ENCODE measurements at places on chromosomes 5 and 9. TPM values are rescaled to one million over a fixed set of nuclear protein-coding genes. Genes with fewer than 3 reads are reported as not detected.

Gene FOXD1
- 0.15 TPM for polyA plus RNA-seq

Gene SLCO6A1
- not detected for polyA plus RNA-seq

Gene APBA1
- polyA plus RNA-seq, result 6.8 TPM

Gene TNFSF15
- not detected for polyA plus RNA-seq

Gene FCN2
- polyA plus RNA-seq, result not detected

Gene NR2F1-AS1
- polyA plus RNA-seq, result 74.7 TPM

Gene HSPA5
- polyA plus RNA-seq, result 280 TPM

Gene ZSWIM6
- 7.4 TPM for polyA plus RNA-seq

Gene DPYSL3
- polyA plus RNA-seq, result 5.2 TPM

Gene CDH12
- polyA plus RNA-seq, result 20.3 TPM

Gene SEMA6A
- 2.7 TPM for polyA plus RNA-seq

Gene ZBED3
- polyA plus RNA-seq, result 6.8 TPM

Gene C5orf58
- polyA plus RNA-seq, result not detected

Gene MLLT3
- 16.3 TPM for polyA plus RNA-seq

Gene SOX30
- 0.95 TPM for polyA plus RNA-seq

Gene ROR2
- not detected for polyA plus RNA-seq

Gene NTRK2
- polyA plus RNA-seq, result 8.1 TPM

Gene QRFP
- polyA plus RNA-seq, result not detected

Gene DNAJC18
- polyA plus RNA-seq, result 11.1 TPM

Gene PCSK5
- 3.4 TPM for polyA plus RNA-seq

Gene PAEP
- polyA plus RNA-seq, result not detected

Gene C9orf72
- polyA plus RNA-seq, result 47.2 TPM

Gene FBXW11
- polyA plus RNA-seq, result 16.0 TPM

Gene SVEP1
- 0.28 TPM for polyA plus RNA-seq

Gene BTNL9
- not detected for polyA plus RNA-seq

Gene RXRA
- polyA plus RNA-seq, result 1.7 TPM

Gene MYMK
- polyA plus RNA-seq, result not detected

Gene TMEFF1
- not detected for polyA plus RNA-seq

Gene AMBP
- not detected for polyA plus RNA-seq

Gene CDKN2A
- 28.8 TPM for polyA plus RNA-seq

Gene MYO10
- 99.8 TPM for polyA plus RNA-seq

Gene PDE8B
- 21.6 TPM for polyA plus RNA-seq

Gene SLC12A2
- 28.6 TPM for polyA plus RNA-seq

Gene CATSPER3
- not detected for polyA plus RNA-seq

Gene COL15A1
- polyA plus RNA-seq, result not detected

Gene UGT3A1
- not detected for polyA plus RNA-seq

Gene PCDHA11
- 2.8 TPM for polyA plus RNA-seq

Gene NEUROG1
- not detected for polyA plus RNA-seq

Gene PIP5KL1
- not detected for polyA plus RNA-seq

Gene PCDHAC1
- 11.6 TPM for polyA plus RNA-seq

Gene CFAP157
- not detected for polyA plus RNA-seq

Gene PTGES
- not detected for polyA plus RNA-seq
